ENCODE measurements at places on chromosomes 4 and X.

DNA sequence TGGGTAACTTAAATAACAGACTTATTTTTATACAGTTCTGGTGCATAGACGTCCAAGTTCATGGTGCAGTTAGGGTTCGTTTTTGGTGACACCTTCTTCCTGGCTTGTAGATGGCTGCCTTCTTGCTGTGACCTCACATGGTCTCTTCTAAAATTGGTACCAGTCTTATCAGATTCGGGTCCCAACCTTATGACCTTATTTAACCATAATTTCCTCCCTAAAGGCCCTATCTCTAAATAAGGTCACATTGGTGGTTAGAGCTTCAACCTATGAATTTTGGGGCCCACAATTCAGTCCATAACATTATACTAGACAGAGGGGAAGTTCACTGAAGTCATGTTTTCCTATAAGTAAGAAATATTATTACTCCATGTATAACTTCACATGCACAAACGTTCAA is 128.0 kb downstream of the CFAP299 start:
- DNase-seq, result no peak

- no peak for DNase-seq
Measured at GRCh38 chr4:92451782-92452181, 148.0 kb downstream of the GRID2 start.

DNA sequence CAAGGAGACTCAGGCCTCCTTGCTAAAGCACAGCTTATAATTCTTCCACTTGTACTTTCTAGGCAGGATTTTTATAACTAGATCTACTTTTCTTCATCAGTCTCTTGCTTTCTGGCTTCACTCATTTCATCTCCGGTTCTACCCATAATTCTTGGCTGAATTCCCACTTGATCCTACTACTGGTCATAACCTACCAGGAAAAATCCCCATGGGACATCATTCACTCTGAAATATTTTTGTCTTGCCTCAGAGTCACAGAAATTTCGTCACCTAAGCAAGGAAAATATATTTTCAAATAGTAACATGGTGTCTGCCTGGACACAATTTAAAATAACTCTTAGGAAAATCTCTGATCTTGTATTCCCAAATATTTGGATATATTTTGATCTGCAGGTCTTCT is 122.3 kb downstream of the TEX13A start:
- DNase-seq, result no peak

- no peak for DNase-seq
Measured at GRCh38 chr4:82773057-82773456, 25.5 kb downstream of the SCD5 start.

DNA sequence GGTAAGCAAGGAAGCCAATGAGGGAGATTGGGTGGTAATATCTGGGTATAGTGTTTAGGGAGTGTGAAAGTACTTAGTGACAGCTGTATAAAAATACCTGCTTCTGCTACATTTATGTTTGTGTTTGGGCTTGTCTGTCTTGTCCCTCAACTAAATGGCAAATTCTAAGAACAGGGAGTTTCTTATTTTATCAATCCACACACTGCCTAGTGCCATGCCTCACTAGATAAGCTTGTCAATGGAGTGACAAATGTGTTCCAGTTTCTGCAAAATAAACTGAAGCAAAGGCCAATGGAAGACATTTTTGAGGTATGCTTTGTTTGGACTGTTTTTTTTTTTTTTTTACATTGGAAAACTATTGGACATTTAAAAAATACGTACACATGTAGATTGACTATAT is 418.0 kb downstream of the SH2D1A start:
- DNase-seq, result no peak

DNA sequence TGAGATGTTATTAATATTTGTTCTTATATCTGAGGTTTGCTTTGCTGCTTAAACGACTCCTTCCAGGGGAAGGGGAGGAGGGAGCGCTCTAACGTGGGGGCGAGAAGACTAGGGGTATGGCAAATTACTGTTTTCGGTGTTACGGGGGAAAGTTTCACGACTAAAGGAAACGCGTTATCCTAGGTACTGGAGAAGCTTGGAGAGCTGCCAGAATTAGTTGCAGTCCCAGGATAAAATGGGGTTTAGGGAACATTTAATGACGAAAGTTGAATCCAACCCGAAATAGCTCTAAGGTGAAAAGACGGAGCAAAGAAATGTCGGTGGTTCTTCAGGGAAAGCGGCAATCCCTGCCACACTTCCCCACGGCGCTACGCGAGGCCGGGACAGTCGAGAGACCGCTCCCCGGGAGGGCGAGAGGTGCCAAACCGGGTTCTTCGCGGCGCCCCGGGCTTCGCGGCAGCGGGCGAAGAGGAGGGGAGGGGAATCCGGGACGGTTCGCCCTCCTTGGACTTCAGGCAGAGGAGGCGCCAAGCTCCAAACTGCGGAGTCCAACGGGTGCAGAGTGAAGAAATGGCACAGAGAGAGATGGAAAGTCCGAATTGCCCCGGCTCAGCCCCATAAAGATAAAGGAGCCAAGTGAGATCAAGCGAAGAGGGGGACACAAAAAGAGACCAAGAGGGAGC is 724 bp downstream of the THOC2 start:
- DNase-seq, result no peak

- DNase-seq, result no peak
Measured at GRCh38 chrX:44459501-44459900, 83.2 kb downstream of the FUNDC1 start.

DNA sequence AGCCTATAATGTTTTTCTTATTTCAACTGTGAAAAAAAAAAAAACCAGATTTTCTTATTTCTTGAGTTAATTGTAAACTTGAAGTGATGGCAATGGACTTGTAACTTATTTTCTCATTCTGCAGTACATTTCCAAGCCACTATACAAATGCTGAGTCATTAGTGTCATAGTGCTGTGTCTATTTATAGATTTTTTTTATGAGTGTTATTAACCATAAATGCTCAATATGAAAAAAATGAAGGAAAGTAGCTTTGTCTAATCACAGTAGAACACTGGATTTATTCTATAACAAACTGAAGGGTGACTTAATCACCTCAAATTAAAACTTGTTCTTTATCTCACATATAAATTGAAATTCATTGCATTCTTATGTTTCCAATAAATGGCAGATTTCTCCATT is 718.6 kb downstream of the CCSER1 start:
- DNase-seq, result no peak

GRCh38 chr4:95956094-95956493 is 116.2 kb downstream of the PDHA2 start:
- no peak for DNase-seq

DNA sequence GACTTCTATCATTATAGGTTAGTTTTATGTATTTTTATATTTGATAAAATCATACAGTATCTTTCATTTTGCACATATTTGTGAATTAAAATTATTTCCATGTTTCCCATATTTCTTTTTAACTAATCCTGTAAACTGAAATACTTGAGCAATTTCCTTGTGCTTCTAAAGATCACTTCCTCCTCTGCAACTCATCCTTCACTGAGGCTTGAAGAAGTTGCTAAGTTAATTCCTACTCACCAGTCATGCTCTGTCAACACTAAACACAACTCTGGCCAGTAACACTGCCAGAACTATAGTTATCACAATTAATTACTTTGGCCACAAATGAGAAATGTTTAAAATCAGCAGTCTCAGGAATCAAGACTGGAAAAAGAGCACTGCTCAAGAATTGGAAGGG is 6.7 kb downstream of the SPATA4 start:
- DNase-seq, result no peak

GRCh38 chr4:87704001-87704400 is 53.9 kb downstream of the DMP1 start:
- DNase-seq, result no peak

DNA sequence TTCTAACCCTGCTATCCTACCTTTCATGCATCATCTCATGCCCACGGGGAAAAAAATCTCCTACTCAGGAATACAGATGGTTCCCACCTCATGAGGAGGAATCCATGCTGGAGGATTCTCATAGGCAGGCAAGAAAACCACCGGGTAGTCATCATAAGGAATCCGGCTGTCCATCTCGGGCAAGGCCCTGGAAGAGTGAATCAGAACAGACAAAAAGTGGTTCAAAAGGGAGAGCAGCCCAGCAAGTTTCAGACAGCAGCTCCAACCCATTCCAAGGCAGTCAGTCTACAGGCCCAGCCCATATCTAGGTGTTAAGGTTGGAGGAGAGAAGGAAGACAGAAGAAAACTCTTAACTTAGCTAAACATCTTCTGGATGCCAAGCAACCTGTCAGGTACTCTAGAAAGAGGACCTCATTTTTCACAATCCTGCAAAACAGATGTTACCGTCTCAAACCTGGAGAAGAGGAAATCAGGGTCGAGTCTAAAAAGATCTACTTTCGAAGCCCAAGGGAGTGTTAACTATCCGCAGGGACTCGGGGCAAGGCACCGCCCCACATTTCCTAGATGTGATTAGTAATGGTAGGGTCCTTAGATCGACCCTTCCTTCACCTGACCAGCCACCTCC is 447 bp downstream of the PDZD11 start:
- DNase-seq, result no peak

DNA sequence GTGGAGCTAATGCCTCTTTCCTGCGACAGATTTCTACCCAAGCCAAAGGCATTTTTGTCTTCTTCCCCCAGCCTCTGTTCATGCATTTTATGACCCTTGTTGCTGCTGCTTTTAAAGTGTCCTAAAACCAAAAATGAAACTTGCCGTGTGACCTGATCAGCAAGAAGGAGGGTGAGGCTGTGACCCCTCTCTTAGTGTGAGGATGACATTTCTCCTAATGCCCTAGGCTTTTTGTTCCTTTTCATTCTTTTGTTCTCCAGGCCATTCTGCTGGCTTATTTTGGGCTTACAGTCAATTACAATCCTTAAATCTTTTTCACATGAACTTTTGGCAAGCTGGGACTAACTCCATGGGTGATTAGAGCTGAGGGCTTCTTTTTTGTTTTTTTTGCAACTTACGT is 34.4 kb downstream of the PTTG2 start:
- no peak for DNase-seq

- no peak for DNase-seq
Measured at GRCh38 chrX:11380187-11380844, 87.1 kb downstream of the AMELX start.

DNA sequence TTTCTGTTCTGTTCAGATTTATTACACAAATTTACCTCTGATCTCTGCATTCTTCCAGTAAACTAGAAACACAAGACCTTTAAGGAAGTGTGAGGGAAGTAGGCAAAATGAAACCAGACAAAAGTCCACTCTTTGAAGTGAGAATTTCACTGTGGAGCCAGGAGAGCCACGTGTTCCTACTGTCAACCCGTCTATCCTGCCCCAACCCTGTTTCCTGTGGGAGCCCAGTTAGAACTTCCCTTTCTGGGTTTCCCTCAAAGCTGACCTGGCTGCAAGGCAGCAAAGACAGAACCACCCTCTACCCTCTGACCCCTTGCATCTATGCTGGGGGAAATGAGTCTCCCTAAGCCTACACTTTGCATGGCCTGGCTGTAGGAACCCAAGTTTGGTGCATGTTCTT is 40.0 kb downstream of the TMEM144 start:
- no peak for DNase-seq

DNA sequence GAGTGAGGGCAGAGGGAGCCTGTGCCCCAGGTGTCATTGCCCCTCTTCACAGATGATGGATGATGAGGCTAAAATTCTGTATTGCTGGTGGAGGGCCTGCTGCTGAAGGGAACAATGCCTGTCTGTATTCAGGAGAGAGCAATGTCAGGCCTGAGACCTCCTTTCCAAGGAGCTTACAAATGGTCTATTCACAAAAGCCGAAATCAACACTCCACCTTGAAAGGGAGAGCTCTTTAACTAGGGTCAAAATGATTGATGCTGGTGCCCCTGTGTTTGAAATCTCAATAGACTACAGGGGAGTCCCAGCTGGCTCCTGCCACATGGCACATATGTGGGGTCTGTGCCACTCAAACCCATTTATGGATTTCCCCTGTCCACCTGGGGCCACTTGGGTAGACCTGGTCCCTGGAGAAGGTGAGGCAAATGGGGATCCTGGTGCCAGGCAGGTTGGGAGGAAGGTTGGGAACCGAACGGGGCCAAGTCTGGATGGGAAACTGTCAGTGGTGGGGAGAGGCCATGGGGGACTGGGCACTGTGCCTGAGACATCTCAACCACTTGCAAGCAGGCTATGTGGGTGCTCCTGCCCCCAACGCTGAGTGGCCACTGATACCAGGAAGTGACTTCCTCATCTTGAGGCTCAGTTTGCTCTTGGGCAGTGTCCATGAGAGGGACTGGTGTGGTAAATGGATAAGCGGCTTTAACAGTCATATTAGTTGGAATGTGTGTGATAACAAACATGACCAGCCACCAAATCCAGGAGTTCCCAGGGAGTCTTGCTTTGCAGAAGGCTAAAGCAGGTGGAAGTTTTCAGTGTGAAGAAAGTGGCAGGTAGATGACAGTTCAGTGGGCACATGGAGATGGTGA is 223.8 kb upstream of the PSAPL1 start:
- no peak for DNase-seq

DNA sequence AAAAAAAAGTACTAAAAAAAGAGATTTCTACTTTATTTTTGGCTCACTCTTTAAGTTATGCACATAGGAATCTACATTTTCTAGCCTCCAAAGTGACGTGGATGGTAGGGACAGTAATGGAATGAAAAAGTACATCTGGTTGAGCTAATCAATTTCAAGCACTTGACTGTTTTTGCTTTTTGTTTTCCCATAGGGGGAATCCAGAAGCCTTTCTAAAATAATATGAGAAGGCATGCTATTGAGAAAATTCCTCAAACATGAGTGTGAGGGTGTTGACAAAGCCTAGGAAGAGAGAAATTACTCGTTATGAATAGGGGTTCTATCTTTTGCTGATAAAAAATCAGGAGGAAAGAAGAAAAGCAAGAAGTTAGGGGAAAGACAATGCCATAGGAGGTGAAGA is 242.5 kb upstream of the PUDP start:
- no peak for DNase-seq

DNA sequence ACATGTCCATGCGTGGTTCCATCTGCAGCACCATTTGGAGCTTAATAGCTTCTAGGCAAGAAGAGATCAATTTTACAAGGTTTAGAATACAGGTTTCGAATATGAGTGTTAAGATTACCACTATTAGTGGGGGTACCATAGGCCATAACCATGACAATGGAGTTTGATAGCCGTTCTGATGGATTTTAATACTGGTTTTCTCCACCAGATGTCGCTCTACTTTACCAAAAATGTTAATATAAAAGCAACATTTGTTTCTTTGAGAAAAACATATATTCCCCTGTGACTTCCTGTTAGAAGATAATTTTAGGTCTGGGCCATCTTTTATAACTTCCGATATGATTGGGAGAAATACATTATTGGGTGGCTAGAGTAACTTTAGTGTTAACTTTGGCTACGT is 499.7 kb upstream of the POU3F4 start:
- DNase-seq, result no peak

- DNase-seq, result no peak
Measured at GRCh38 chrX:35380808-35381700, 417.1 kb upstream of the MAGEB16 start.

- DNase-seq, result no peak
Measured at GRCh38 chr4:566508-567295, 9.4 kb downstream of the TMEM271 start.

Data from omental fat pad (tissue), 4 donors.